Thoracic aorta endothelial cell (primary cell): ENCODE measurements at places on chromosomes 3 and 15. TPM values are rescaled to one million over a fixed set of nuclear protein-coding genes. Genes with fewer than 3 reads are reported as not detected.

ARHGAP11A gene
- 52.9 and 65.5 TPM in 2 replicates for total RNA-seq

PRKCD gene
- total RNA-seq = 4.5 and 5.8 TPM in 2 replicates

ABHD14A gene
- total RNA-seq = 3.5 and 7.3 TPM in 2 replicates

TIGIT gene
- total RNA-seq = not detected in 2 replicates
